ENCODE measurements at places on chromosomes 3 and 15.

- no peak for DNase-seq
Measured at GRCh38 chr3:22322861-22323260, 571.9 kb upstream of the ZNF385D start.

DNA sequence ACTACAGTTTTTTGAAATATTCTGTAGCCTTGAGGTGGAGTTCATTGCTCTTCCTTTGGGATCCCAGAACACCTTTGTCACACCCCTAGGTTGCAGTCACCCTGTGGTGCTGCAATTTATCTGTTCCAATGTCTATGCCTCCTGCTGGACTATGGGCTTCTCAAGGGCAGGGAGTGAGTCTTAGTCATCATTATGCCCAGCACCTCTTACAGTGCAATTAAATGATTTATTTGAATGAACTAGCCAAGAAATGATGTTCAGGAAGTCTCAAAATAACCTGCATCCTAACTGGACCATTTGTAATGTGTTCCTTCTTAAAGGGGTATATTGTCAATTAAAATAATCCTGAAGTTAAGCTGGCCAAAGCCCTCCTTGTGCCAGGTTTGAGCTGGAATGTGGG lies 28.5 kb downstream of the SHC4 start:
- DNase-seq, result peak; percentile 9

DNA sequence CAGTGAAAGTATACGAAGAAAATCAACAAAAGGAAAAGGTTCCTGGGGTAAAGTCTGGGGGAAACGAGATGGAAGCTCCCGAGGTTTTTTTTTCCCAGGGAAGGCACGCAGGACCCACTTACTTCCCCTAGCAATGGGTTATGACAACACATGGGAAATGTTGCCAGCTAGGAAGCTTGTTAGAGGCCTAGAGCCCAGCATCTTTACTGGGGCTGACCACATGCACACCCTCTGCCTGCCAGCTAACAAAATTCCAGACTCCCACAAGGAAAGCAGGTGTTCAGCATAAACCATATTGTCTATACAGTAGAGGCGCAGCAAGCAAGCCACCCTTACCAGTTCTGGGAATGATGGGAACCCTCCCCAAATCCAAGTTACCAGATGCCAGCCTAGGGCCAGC lies 258.8 kb upstream of the NR2E3 start:
- no peak for DNase-seq

DNA sequence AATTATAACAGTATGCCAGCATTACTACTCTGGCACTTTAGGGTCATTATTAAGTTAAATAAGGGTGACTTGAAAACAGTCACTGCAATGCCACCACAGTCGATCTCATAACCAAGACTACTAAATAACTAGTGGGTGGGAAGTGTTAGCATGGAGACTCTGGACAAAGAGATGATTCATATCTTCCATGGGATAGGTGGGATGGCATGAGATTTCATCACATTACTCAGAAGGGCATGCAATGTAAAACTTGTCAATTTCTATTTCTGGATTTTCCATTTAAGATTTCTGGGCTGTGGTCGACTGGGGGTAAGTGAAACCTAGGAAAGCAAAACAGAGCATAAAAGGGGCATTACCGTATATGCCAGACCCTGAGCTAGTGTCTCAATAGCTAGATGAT lies 538.9 kb upstream of the GRM7 start:
- no peak for DNase-seq

- no peak for DNase-seq
Measured at GRCh38 chr15:23422099-23422945, 24.7 kb downstream of the GOLGA6L2 start.

- DNase-seq, result no peak
Measured at GRCh38 chr3:4950351-4950784, 28.9 kb upstream of the BHLHE40 start.

- DNase-seq, result peak; percentile 21
Measured at GRCh38 chr3:111636366-111636885, 41.3 kb upstream of the ZBED2 start.

GRCh38 chr3:189806171-189806951 lies 175.2 kb downstream of the TP63 start:
- DNase-seq, result peak; percentile 43

- DNase-seq, result no peak
Measured at GRCh38 chr3:113193288-113193687, 18.1 kb upstream of the BOC start.

DNA sequence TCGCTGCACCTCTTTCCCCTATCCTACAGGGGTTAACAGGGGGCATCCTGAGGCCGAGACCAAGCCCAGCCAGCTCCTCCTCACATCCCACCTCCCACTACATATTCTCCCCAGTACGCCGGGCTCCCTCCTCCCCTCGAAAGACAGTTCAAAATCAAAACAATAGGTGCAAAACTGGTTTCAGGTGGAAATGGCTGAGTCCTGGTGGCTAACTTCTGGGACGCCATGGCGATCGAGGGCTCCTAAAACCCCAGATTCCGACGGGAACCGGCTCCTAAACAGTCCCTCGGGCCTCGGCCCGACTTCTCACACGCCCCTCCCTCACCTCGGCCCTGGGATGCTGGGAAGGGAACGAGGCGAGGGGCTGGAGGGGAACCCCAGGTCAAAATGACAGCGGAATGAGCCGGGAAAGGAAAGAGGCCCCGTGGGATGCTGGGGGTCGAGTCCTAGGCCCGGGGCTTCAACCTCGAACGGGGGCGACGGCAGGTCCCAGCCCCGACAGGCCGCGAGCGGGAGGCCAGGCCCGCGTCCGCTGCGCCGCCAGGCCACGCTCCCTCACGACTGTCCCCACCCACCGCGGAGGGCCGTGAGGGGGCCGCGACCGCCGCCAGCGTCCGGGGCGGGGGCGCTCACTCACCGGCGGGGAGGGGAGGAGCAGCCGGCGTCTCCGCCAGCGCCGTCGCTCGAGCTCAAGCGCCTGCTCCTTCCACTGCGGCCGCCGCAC lies 492 bp downstream of the TMCC1 start:
- DNase-seq, result peak; percentile 9

- DNase-seq, result no peak
Measured at GRCh38 chr3:53748512-53749271, 97.5 kb downstream of the CHDH start.

DNA sequence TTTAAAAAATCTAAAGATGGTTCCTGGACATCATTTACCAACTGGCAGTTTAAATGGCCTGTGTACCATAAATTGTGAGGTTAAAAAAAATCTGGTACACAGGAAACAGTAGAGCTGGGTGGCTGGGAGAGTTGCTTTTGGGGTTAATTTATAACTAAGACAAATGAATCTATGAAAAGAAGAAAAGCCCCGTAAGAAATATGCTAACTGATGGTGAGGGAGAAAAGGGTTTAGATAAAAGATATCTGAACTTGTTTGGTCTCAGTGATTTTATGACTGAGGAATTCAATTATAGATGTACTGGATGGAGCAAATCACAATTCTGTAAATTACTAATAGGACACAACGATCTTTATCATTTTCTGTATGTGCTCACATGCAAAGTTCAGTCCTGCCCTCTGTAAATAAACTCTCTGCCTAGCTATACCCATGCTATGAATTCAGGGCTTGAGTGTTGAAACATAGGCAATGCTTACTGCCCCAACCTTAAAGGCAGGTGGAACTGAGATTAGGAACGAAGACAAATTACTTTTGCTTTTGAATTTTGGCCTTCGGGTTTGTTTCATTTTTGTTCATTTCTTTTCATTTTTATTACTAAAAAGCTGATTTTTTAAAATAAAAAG lies 28.0 kb downstream of the PPARG start:
- no peak for DNase-seq

DNA sequence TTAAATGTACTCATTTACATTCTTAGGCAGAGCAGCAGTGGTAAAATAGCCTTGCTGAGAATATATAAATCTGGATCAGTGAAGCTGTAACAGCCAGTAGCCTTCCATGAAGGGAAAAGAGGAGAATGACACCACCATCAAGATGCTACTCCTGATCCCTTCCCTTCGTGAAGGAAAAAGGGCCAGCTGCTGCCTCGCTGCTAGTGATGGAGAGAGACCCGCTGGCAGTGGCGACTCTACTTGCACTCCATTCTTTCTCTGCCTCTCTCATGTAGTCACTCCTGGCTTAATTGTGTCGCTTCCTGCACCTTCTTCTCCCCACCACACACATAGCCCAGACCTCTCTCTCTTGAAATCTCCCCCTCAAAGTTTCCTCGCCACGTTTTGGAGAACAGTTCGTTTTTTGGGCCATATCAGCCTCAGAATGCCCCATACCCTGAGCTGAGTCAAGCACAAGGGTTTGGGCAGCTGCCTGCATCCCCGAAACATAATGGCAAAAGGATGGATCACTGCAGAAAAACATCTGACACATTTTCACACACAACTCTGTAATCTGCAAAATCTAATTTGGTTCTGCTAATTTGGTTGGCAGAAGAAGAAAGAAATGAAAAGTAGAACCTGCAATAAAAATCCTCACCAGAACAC lies 460.3 kb upstream of the IL12A start:
- DNase-seq, result no peak

GRCh38 chr15:100033140-100033857 lies 300.1 kb upstream of the LYSMD4 start:
- peak; percentile 32 for DNase-seq

GRCh38 chr15:96351761-96352603 lies 21.5 kb downstream of the NR2F2 start:
- no peak for DNase-seq

DNA sequence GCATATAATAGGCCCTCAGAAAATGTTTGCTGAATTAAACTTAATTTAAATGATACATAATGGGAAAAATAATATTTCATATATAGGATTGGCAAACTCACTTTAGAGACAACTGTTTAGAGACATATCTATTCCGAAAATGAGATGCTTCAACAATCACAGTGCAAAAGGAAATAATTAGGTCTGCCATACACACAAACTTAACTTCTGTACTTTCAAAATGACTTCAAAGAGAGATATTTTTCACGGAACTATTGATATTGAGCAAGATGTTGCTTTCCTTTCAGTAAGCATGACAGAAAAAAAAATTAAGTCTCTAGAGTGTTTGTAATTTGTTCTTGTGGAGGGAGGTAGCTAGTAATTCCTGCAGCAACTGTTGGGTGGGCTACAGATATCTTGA lies 769.5 kb downstream of the TUSC7 start:
- DNase-seq, result no peak

GRCh38 chr3:14137445-14137844 lies 12.6 kb downstream of the TMEM43 start:
- DNase-seq, result no peak

DNA sequence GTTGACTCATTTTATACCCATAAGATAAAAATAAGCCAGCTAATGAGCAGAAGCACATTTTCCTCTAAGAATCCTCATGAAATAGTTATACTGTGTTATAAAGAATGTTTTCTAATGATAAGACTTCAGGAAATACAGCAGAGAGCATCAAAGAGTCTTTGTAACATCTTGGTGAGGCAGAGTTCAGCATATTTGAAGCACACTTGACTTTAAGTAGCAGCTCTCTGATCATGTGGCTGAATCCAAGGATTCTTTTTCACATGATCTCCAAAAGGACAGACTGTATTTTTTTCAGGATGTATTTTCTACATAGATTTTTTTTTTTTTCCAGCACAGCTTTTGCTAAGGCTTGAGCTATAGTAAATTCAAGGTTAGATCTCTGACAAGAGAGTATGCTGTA lies 195.1 kb downstream of the SI start:
- DNase-seq, result no peak

GRCh38 chr3:102400766-102401165 lies 34.0 kb upstream of the ZPLD1 start:
- DNase-seq, result peak; percentile 9

- no peak for DNase-seq
Measured at GRCh38 chr3:49012441-49013017, 5.3 kb downstream of the WDR6 start.

- DNase-seq, result no peak
Measured at GRCh38 chr3:193060748-193061546, 143.3 kb upstream of the MB21D2 start.

- peak; percentile 81 for DNase-seq
Measured at GRCh38 chr15:33278816-33279612, 31.8 kb upstream of the RYR3 start.

- no peak for DNase-seq
Measured at GRCh38 chr3:126349611-126350501, 7.4 kb downstream of the KLF15 start.

- DNase-seq, result no peak
Measured at GRCh38 chr3:19338769-19339168, 190.5 kb downstream of the KCNH8 start.

DNA sequence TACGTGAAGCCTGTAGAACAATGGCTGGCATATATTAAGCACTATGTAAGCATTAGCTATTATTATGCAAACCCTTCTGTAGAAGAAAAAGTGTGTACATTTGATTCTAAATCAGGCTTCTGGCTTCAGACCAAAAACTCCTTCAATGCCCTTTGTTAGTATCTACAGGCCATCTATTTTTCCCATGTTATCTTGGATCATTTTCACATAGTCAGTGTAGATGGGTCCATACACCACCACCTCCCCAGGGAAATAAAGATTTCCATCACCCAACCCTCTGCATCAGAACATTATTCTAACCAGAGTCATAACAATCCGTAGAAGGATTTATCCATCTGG lies 8.0 kb upstream of the KLHL6 start:
- DNase-seq, result no peak

- peak; percentile 26 for DNase-seq
Measured at GRCh38 chr15:90300988-90301706, 35.7 kb downstream of the NGRN start.

- DNase-seq, result peak; percentile 16
Measured at GRCh38 chr15:74124759-74125158, 5.6 kb upstream of the ISLR2 start.

- DNase-seq, result peak; percentile 55
Measured at GRCh38 chr15:92069308-92070250, 216.1 kb downstream of the SLCO3A1 start.

DNA sequence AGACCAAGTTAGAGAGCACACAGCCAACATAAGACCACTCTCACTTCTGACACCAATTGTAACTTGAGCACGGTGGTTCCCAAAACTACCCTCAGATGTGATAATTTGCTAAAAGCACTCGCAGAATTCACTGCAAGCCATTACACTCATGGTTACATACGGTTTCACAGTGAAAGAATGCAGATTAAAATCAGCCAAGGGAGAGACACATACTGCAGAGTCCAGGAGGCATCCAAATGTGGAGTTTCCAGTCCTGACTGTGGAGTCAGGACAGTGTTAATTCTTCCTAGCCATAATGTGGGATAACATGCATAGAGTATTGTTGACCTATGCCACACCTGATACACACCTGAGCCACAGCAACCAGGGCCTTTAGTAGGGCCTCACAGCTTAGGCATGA lies 956.4 kb downstream of the NTRK3 start:
- peak; percentile 4 for DNase-seq

DNA sequence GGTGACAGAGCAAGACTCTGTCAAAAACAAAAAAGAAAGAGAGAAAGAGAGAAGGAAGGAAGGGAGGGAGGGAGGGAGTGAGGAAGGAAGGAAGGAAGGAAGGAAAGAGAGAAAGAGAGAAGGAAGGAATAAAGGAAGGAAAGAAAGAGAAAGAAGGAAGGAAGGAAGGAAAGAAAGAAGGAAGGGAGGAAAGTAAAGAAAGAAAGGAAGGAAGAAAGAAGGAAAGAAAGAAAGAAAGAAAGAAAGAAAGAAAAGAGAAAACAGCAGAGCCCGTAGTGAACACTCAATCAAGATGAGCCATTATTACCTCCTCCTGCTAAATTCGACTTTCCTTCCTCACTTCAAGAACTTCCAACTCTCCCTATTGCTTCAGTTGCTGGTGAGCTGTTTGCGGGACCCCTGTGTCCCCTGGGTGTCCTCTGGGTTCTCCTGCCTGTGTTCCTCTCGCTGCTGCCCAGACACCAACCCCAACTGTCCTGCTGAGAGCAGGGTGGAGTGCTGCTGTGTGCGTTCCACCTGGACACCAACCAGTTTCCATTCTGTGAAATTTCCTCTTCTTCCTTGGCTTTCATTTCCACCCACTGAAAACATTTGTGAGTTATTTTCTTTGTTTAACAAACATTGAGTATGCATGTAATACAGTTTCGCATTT lies 266.4 kb downstream of the FAM43A start:
- no peak for DNase-seq

- DNase-seq, result no peak
Measured at GRCh38 chr3:58116161-58116955, 94.4 kb downstream of the DNASE1L3 start.
